Inflammatory macrophage (primary cell): ENCODE measurements at places on chromosomes 6 and 20.
A peak's percentile ranks its signal among the peaks of the same experiment; 100 is the strongest.

DNA sequence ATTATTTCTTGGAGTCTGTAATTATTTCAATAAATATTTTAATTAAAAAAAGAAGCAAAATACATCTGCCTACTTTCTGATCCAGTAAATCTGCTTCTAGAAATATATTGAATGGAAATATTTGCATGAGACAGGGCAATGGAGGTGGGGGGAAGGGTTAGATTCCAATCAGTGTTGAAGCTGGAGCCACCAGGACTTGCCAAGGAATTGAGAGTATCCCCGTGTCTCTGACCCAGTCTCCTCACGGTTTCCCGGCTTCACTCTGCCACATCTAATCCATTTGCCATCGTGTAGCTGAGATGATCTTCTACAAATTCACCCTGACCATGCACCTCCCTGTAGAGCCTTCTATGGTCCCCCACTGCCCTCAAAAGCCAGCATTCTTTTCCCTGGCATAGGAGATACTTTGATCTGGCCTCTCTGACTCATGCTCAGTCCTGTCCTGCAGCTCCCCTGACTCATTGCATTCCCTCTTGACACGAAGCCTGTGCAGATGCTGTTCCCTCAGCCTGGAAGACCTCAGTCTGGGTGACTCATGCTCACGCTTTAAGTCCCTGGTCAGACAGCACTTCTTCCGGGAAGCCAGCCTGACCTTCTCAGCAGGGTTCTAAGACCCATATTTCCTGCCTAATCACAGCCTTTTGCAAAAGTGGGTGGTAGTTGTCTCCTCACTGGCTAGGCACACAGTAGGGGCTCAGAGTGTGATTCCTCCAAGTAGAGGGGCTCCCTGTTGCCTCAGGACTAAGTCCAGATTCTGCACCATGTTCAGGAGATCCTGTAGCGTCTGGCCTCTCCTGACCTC, 23.0 kb upstream of the FKBP1A start:
- DNase-seq, result peak; percentile 51

- no peak for DNase-seq
Measured at GRCh38 chr6:21142741-21143140, 450.8 kb upstream of the SOX4 start.

DNA sequence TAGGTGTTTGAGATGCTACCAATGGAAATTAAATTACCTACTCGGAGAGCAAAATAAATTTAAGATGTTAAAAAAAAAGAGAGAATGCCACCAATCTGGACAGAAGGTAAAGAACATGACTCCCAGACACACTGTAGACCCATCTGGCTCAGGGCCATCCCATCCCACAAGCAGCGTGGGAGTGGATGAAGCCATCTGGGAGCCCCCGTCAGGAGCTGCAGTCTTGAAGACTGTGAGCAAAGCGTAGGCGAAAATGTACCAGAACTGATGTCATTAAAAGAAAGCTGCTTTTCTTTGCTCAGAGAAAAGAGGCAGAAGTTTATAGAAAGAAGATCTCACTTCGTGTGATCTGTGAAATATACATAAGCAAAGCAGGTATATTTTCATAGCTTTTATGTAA, 815.7 kb downstream of the QKI start:
- DNase-seq, result no peak

- DNase-seq, result peak; percentile 11
Measured at GRCh38 chr6:139395891-139396301, 21.4 kb upstream of the CITED2 start.

- peak; percentile 34 for DNase-seq
Measured at GRCh38 chr6:91081452-91082067, 494.7 kb upstream of the MAP3K7 start.

DNA sequence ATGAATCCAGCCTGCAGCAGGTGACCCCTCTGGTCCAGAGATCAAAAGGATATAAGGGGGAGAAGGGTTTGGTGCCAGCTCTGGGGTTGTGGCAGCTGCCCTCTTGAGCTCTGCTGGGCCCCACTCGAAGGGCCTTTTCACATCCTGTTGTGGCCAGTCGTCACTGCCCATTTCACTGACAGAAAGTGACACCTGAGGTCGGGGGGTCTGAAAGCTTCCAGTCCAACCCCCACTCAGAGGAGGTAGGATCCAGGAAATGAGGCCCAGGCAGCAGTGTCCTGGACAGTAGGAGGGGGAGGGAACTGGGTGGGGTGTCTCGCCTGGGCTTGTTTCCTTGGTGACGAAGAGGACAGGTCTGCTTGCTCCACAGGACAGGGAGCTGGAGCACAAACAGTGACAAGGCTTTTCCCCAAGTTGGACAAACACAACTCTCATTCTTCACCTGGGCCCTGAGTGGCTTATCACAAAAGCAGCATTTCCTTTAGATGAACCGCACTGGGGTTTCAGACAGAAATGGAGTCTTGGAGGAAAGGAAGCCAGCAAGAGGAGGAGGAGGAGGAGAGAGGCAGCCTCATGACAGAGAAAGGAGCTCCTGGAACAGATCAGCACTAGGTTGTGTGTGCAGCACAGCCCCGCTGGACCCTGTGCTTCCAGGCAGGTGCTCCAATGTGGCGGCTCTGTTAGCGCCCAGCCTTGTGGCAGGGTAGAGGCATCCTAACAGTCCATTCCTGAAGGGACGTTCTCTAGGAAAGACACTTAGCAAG, 11.0 kb downstream of the FRS3 start:
- DNase-seq, result no peak

GRCh38 chr6:166645896-166646295, 18.8 kb upstream of the RPS6KA2 start:
- DNase-seq, result no peak

DNA sequence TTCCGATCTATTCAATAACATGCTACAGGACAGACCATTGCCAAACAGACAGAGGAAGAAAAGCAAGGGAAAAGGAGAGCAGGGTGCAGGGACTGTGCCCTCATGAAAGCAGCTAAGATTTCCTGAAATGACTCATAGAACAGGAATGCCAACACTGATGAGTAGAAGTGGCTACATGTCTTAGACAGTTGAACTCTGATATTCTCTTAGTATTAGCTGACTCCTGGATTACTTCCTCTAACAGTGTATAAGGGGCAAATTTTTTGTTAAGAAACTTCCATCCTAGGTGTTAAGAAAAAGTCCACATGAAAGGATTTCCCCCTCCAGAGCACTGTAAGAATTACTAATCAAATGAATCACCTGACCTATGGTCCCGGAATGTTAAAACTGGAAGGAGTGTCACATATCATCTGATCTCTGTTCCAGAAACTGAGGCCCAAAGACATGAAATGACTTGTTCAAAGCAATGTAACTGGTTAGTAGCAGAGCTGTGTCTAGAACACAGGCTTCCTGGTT, 224.9 kb downstream of the IBTK start:
- DNase-seq, result no peak

DNA sequence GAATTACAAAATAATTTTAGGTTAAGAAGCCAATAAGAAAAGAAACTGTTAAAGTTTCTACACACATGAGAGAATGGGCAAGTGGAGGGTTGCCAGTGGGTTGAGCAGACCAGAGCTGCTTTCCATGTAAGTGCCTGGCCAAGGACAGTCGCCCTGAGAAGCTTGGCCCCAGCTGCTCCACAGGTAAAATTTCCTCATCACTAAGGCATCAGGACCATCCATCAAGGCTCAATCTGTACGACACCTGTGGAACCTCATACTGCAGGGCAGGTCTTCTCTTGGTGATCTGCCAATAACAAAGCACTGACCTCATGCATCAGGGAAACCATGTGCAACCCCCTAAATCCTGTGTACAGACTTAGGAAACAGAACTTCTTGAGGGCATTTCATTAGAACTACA, 115.4 kb downstream of the INSM1 start:
- no peak for DNase-seq

DNA sequence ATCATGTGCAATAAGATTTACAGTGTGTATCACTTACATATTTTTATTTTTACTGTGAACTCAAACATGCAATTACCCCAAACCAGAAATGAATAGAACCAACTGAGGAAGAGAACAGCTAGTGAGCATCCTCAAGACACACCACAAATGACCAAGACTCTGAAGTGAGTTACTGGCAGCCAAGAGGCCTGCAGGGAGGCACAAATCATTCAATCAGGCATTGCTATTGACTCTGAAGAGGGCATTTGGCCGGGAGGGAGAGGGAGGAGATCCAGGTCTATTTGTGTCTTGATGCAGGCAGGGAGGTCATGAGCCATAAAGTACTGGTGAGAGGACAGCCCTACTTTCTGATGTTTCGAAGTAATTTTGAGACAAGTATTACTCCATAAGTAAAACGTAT, 257.7 kb downstream of the BCKDHB start:
- no peak for DNase-seq

DNA sequence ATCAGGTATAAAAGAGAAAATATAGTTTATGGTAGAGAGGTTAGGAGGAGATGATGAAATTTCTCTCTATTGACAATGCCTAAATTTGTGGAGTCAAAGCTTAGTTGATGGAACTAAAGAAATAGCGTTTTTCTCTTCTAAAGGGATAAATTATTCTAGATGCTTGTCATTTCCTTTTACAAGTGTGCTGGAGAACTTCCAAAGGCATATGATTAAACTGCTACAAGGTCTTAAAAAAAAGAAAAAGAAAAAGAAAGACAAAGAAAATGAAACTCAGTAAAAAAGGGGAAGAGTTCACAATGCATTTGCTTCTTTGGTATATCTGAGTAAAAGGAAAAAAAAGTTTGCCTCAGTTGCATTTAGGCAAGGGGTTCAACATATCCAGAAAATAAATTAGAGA, 499.8 kb upstream of the PTCHD4 start:
- no peak for DNase-seq

- DNase-seq, result peak; percentile 13
Measured at GRCh38 chr20:25355011-25355595, 35.5 kb downstream of the ABHD12 start.
